ENCODE measurements at places on chromosomes 2 and 18. TPM values are rescaled to one million over a fixed set of nuclear protein-coding genes. Genes with fewer than 3 reads are reported as not detected.

Gene SOX11
- not detected for total RNA-seq

Gene CCDC142
- total RNA-seq = 15.6 TPM

Gene FEV
- total RNA-seq = not detected

Gene ZNF892
- 4.6 TPM for total RNA-seq

Gene CCDC141
- total RNA-seq = 3.1 TPM

Gene MALL
- total RNA-seq = not detected

Gene CCL20
- 2.0 TPM for total RNA-seq

Gene CYP27C1
- total RNA-seq = not detected

DNA sequence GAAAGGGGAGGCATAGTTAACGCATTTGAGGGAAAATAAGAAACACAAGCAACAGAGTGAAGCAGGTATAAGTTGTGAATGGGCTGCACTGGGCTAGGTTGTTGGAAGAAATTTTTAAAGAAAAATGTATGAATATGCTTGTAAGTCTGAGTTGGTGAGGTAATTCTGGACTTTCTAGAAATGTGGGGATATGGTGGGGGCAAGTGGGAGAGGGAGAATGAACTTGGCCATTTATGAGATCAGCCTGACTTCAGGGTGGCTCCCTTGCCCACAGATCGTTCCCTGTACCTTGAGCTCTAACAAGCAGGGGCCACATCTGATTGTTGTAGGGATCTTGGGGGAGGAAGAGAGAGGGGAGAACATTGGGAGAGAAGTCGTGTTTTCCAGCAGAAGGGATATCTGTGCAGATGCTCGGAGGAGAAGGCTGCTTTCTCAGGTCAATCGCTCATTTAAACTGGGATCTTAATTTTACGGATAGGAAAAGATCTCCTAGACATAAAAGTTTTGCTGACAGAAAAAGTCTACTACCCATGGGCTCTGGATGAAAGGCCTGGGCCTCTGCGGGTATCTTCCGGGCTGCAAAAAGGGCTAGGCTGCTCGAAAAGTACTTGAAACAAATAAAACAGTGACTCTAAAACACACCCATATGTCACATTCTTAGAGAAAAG lies 42.5 kb upstream of the FZD5 start:
- no peaks in the 10 kb centered on the region for H3K36me3 ChIP-seq
- H3K4me1 ChIP-seq = no peaks in the 10 kb centered on the region
- no peak overlapping the region for H3K27ac ChIP-seq

DNA sequence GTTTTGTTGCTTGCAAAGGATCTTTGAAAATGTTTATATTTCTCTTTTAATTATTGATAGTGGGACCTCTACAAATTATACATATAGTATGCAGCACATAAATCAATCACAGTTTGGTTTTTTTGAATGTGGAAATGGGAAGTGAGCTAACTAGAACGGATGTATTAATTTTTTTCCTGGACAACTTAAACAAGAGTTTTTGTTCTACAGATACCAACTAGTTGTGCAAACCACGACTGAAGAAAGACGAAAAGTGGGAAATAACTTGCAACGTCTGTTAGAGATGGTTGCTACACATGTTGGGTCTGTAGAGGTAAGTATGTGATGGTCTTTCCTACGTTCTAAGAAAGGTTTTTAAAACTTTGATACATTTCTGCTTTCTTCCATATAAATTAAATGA lies 39.2 kb downstream of the NDC80 start:
- DNase-seq = no peak
- H3K4me3 ChIP-seq = no peak overlapping the region
- no peaks in the 10 kb centered on the region for H3K27me3 ChIP-seq
- no peak overlapping the region for H3K27ac ChIP-seq
- no peaks in the 10 kb centered on the region for H3K4me1 ChIP-seq

DNA sequence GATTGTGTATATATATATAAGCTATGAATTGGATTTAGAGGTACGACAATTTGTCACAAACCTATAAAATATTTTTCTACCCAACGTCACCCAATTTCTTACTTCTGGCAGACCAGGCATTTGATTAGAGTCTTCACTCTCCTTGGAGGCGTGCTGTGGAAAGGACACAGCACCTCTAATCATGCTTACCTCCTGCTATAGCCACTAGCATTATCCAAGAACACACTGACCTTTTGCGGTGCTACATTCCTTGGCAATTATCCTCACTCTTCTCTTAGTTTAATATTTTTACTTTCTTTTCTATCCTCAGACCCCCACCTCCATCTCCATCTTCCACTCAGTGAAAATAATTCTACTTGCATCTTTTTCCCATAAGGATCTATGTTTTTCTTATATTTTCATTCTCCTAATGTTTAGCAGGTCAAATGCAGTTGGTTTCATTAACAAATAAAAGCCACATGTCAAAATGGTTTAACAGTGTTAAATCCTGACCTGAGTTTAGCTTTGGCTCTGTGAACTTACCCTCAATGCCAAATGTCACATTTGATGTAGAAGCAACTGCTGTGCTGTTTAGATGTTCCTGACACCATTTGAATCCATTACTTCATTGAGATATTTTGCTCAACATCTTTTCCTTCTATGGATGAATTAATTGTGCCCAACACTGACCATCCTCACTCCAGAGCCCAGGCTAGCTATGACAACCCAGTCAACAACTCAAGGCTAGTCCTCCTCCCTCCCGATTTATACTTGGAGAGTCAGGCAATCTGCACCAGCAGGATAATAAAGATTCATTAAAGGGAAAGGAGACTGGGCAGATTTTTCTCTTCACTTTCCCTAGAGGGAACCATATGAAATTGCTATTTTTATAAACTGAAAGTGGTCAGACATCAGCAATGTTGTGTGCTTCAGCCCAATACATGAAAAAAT lies 240.5 kb downstream of the MREG start:
- H3K36me3 ChIP-seq = no peaks in the 10 kb centered on the region
- H3K27ac ChIP-seq = no peak overlapping the region
- DNase-seq = no peak
- no peak overlapping the region for H3K4me3 ChIP-seq
- no peaks in the 10 kb centered on the region for H3K4me1 ChIP-seq

DNA sequence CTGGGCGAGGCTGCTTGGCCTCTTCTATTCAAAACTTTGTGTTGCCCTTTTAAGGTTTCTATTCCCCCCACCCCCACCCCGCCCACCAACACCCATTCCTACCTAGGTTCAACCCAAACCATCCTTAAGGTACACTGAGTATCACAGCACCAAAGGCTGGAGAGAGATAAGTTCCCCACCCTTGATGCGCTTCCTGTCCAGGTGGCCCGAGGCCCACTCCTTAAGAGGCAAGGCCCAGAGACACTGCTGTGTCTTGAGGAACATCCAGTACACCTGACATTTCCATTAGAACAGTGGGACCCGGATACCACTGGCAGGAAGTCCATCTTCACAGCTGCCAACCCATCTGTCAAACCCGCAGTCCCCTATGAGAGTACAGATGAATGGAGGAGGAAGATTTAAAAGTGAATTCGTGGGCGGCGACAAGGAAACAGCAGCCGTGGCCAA lies 277 bp upstream of the INPP1 start:
- no peak for DNase-seq
- H3K36me3 ChIP-seq = no peaks in the 10 kb centered on the region
- H3K27me3 ChIP-seq = no peaks in the 10 kb centered on the region
- peaks cover 12% of the 10 kb centered on the region for H3K4me1 ChIP-seq

DNA sequence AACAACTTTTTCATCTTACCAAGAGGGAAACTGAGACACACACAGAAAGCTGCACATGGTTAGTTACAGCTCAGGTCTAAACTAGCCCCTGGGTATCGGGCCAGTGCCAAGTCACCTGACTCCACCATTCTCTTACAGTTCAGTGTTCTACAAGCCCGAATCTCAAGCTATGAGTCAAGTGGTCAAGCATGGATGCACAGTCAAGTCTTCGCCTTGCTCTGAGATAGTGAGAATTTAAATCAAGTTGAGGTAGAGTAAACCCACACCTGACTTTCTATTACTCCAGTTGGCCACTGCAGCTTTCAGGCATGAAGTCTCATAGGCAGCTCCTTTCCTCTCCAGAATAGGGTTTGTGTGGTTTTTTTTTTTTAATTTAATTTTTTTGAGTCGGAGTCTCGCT lies 34.5 kb upstream of the ARL5A start:
- H3K4me3 ChIP-seq = no peak overlapping the region
- DNase-seq = no peak
- no peaks in the 10 kb centered on the region for H3K27me3 ChIP-seq

GRCh38 chr2:200079356-200079755 lies 124.0 kb downstream of the MAIP1 start:
- H3K27ac ChIP-seq = no peak overlapping the region
- no peaks in the 10 kb centered on the region for H3K27me3 ChIP-seq
- H3K4me3 ChIP-seq = no peak overlapping the region

DNA sequence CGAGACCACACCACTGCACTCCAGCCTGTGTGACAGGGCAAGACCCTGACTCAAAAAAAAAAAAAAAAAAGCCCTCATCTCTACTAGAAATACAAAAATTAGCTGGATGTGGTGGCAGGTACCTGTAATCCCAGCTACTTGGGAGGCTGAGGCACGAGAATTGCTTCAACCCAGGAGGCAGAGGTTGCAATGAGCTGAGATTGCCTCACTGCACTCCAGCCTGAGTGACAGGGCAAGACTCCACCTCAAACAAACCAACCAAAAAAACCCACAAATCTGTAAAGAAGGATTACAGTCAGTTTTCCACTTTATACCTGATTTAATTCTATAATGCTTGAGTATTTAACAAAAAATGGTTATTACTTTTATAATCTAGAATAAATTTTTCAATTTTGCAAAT lies 9.7 kb downstream of the DARS1 start:
- H3K4me3 ChIP-seq = no peak overlapping the region
- no peaks in the 10 kb centered on the region for H3K4me1 ChIP-seq
- H3K27me3 ChIP-seq = no peaks in the 10 kb centered on the region
- H3K27ac ChIP-seq = no peak overlapping the region
- no peak for DNase-seq

GRCh38 chr2:234828382-234829073 lies 123.3 kb upstream of the SH3BP4 start:
- no peaks in the 10 kb centered on the region for H3K27me3 ChIP-seq
- H3K27ac ChIP-seq = no peak overlapping the region
- H3K4me1 ChIP-seq = no peaks in the 10 kb centered on the region
- H3K36me3 ChIP-seq = no peaks in the 10 kb centered on the region
- no peak overlapping the region for H3K4me3 ChIP-seq

DNA sequence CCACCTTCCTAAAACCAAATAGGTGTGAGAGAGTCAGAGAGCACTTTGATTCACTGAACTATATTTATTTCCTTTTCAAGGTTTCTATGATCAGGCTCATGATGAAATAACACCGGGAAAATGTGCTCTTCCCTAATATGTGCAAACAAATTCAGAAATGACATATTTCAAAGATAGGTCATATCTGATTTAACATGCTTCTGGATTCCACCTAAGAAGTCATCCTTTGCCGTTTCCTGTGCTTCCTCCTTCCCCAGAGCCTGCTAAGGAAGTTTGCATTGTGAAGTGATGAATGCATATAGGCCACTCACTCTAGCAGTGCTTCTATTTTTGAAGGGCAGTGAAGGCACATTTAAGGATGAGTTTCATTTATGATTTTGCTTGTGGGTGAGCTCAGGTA lies 327.6 kb downstream of the TDRD15 start:
- H3K27me3 ChIP-seq = no peaks in the 10 kb centered on the region
- H3K27ac ChIP-seq = no peak overlapping the region
- no peak overlapping the region for H3K4me3 ChIP-seq

DNA sequence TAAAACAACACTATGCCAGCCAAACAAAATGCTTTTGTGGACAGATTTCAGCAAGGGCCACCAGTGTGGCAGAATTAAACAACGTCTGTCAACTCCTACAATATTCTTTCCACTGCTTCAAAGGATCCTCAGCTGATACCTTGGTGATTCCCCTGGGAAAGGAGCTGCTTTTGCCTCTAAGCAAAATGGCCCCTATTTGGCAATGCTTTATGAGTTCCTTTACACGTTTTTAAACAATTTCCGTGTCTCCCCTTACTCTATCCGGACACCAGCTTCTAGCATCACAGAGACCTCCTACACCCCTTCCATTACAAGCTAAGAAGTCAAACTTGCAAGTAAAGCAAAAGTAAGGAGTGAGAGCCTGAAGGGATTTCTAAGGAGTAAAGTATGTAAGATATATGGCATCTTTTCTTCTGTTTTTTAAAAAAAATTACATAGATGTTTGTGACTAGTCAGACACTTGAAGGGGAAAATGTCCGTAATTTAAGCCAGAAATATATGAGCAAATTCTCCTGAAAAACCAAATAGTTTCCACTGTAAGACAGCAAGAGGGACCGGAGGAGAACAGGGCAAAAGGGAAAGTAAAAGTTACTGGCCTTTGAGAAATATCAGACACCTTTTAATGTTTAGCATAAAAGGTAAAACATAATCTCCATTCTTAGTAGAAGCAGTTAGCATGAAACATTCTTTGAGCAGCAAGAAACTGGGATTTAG lies 1.9 kb downstream of the SOS1 start:
- H3K4me3 ChIP-seq = peak overlapping the region; percentile 67
- DNase-seq = no peak
- no peaks in the 10 kb centered on the region for H3K27me3 ChIP-seq

DNA sequence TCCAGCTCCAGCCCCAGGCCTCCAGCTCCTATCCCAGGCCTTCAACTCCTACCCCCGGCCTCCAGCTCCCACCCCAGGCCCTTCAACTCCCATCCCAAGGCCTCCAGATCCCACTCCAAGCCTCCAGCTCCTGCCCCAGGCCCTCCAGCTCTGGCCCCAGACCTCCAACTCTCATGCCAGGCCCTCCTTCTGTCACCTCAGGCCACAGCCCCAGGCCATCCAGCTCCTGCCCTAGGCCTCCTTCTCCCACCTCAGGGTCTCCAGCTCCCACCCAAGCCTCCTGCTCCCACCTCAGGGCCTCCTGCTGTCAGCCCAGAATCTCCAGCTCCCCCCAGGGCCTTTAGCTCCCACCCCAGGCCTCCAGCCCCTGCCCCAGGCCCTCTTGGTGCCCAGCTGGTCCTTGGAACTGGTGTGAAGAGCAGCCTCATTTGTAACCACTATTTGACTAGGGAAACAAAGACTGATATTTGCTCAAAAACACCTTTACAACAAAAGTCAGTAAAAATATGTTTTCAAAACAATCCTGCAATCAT lies 67.8 kb upstream of the SALL3 start:
- no peak overlapping the region for H3K4me3 ChIP-seq
- H3K4me1 ChIP-seq = no peaks in the 10 kb centered on the region
- no peaks in the 10 kb centered on the region for H3K36me3 ChIP-seq

DNA sequence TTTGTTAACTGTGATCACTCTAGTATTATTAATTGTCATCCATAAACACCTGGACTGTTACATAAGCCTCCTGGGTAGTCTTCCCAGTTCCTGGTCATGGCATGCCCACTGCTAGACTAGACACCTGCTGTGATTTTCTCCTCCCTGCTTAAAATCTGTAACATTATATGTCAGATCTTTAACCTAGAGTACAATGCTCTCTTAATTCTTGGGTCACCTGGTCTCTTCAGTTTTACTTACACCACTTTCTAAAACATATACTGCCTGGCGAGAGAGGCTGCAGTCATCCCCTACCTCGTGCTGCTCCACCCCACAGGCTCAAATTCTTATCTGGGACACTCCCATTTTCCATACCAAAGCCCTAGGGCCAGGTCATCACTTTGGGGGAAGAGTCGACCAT lies 161.3 kb downstream of the CDH2 start:
- H3K4me3 ChIP-seq = no peak overlapping the region
- no peaks in the 10 kb centered on the region for H3K36me3 ChIP-seq
- H3K4me1 ChIP-seq = no peaks in the 10 kb centered on the region
- H3K27me3 ChIP-seq = no peaks in the 10 kb centered on the region

- H3K4me1 ChIP-seq = peaks cover 3% of the 10 kb centered on the region
- no peak for DNase-seq
- no peak overlapping the region for H3K4me3 ChIP-seq
- H3K27ac ChIP-seq = no peak overlapping the region
These were observed 134.7 kb downstream of the VIT start for GRCh38 chr2:36831185-36831584.

- H3K36me3 ChIP-seq = peaks cover 25% of the 10 kb centered on the region
- H3K27me3 ChIP-seq = no peaks in the 10 kb centered on the region
- no peak overlapping the region for H3K4me3 ChIP-seq
- DNase-seq = peak; percentile 80
These were observed 73.4 kb downstream of the INPP4A start for GRCh38 chr2:98518101-98518500.

Measured in natural killer cell (primary cell).